ENCODE measurements at places on chromosomes 13 and 19.

- H3K36me3 ChIP-seq = no peaks in the 10 kb centered on the region
- no peaks in the 10 kb centered on the region for H3K27me3 ChIP-seq
- H3K4me1 ChIP-seq = peaks cover 2% of the 10 kb centered on the region
- H3K27ac ChIP-seq = no peak overlapping the region
- DNase-seq = no peak
Measured at GRCh38 chr19:29886586-29886985, 55.5 kb upstream of the URI1 start.

DNA sequence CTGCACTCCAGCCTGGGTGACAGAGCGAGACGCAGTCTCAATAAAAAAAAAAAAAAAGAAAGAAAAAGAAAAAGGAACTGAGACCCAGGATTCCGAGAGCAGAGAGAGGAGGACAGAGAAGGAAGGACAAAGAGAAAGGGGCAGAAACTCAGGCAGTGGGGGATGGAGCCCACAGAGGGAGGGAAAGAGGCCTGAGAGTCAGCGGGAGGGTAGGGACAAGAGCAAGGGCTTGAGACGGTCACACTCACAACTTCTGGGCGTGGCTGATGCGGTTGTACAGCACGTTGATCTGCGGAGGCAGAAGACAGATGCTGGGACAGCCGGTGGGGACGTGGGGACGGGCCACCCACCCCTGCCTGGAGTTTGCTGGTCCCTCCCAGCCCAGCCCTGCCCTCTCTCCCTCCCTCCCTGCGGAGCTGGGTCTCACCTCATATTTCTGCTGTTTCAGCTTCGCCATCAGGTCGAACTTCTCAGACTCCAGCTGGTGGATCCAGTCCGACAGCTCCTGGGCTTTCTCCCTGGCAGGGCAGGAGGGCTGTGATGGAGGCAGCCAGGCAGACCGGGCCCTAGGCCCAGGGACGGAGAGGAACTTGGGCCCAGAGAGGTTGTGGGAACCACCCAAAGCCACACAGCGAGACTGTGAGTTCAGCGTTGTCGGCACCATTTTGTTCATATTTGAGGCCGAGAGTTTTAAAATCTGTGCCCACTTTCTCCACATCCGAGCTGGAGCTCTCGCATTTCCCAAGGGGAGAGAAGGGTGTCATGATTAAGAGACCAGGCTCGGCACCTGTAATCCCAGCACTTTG, 15.2 kb downstream of the TNNT1 start:
- H3K27me3 ChIP-seq = peaks cover 34% of the 10 kb centered on the region
- DNase-seq = no peak
- H3K4me3 ChIP-seq = no peak overlapping the region
- no peaks in the 10 kb centered on the region for H3K4me1 ChIP-seq

DNA sequence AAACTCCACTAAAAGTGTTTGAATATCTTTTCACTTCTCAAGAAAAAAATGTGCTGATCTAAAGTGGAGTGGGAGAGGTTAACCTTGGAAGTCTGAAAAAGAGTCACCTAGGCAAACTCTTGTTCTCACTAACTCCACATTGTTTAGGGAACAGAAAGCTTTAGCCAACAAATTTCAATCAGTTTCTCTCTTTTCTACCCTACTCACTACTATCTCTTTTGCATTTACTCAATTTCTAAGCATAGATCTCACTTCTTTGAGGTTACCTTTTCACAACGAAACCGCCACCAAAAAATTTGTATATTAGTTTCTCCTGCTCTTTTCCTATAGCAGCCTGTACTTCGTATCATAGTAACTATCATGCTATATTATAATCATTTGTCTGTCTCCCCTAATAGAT, 6.3 kb downstream of the NHLRC3 start:
- H3K4me1 ChIP-seq = peaks cover 25% of the 10 kb centered on the region
- H3K27me3 ChIP-seq = no peaks in the 10 kb centered on the region
- peaks cover 55% of the 10 kb centered on the region for H3K36me3 ChIP-seq
- H3K27ac ChIP-seq = no peak overlapping the region

DNA sequence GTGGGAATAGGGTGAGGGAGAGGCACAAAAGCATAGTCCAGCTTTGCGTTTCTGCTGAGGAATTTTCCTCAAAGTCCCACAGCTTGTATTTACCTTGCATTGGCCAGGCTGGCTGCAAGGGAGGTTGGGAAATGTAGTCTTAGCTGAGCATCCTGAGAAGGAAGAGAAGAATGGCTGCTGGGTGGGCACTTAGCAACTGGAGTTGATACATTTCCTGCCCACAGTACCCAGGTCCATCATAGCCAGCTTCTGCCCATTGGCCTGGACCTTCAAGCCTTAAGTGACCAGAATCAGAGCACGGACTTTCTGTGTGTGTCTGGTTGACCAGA, 112.4 kb downstream of the SIPA1L3 start:
- H3K36me3 ChIP-seq = peaks cover 5% of the 10 kb centered on the region
- H3K4me3 ChIP-seq = no peak overlapping the region
- H3K4me1 ChIP-seq = no peaks in the 10 kb centered on the region
- no peak overlapping the region for H3K27ac ChIP-seq
- no peak for DNase-seq

- H3K27me3 ChIP-seq = peaks cover 13% of the 10 kb centered on the region
- DNase-seq = no peak
- H3K4me1 ChIP-seq = peaks cover 15% of the 10 kb centered on the region
- H3K27ac ChIP-seq = no peak overlapping the region
- H3K4me3 ChIP-seq = peak overlapping the region; percentile 69
Measured at GRCh38 chr19:7500811-7501450, 12.1 kb upstream of the PEX11G start.

DNA sequence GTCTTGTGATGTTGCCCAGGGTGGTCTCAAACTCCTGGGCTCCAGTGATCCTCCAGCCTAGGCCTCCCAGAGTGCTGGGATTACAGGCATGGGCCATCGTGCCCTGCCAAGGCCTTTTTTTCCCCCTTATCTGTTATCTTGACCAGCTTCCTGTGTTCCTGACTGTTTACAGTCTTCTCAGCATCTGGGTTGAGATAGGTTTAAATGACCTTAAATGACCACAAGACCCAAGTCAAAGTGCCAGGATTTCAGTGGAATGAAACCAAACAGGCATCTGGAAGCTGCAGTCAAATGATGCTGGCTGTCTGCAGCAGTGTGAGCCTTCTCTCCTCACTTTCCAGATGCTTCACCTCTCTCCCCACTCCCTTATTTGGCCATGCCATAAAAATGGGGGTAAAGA, 114.2 kb upstream of the CLDN10 start:
- H3K27ac ChIP-seq = no peak overlapping the region
- DNase-seq = no peak
- H3K27me3 ChIP-seq = no peaks in the 10 kb centered on the region
- H3K36me3 ChIP-seq = no peaks in the 10 kb centered on the region
- H3K4me1 ChIP-seq = no peaks in the 10 kb centered on the region

- no peak overlapping the region for H3K4me3 ChIP-seq
- no peaks in the 10 kb centered on the region for H3K27me3 ChIP-seq
- DNase-seq = no peak
- no peak overlapping the region for H3K27ac ChIP-seq
Measured at GRCh38 chr13:53642306-53642705, 613.7 kb downstream of the OLFM4 start.

GRCh38 chr13:113781571-113781970, 22.5 kb downstream of the TMEM255B start:
- no peak for DNase-seq
- H3K4me3 ChIP-seq = no peak overlapping the region
- H3K4me1 ChIP-seq = peaks cover 3% of the 10 kb centered on the region

- no peaks in the 10 kb centered on the region for H3K36me3 ChIP-seq
- H3K4me3 ChIP-seq = no peak overlapping the region
- H3K4me1 ChIP-seq = no peaks in the 10 kb centered on the region
- DNase-seq = no peak
Measured at GRCh38 chr13:50162001-50162400, 146.8 kb downstream of the KCNRG start.

- no peak overlapping the region for H3K27ac ChIP-seq
- no peaks in the 10 kb centered on the region for H3K4me1 ChIP-seq
- H3K36me3 ChIP-seq = no peaks in the 10 kb centered on the region
- H3K27me3 ChIP-seq = peaks cover 9% of the 10 kb centered on the region
- peak; percentile 21 for DNase-seq
Measured at GRCh38 chr13:30978981-30979956, 46.8 kb downstream of the TEX26 start.
